ENCODE measurements at places on chromosomes 1 and 21.

- DNase-seq = no peak
Measured at GRCh38 chr21:45403825-45404729, 888 bp upstream of the COL18A1 start.

DNA sequence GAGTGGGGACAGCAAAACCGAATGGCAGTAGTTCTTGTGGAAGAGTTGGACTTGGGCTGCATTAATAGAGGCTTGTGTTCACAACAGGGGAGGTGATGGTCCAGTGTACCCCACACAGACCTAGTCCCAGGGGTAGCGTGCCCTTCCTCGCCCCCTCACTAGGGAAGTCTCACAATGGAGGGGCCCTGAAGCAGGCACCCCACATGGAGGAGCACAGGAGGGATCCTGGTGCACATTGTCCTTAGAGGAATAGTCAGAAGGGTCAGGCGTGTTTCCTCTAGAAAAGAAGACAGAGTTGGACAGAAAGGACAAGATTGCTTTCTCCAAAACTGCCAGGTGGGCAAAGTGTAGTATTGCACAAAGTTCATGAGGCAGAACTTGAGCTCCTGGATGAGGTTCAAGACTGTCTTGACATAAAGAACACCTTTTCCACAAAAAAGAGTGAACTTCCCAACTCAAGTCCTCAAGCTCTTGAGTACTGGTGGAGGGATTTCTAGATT is 23.3 kb downstream of the ETNK2 start:
- no peak for DNase-seq

- DNase-seq = no peak
Measured at GRCh38 chr1:20114021-20114648, 5.2 kb downstream of the PLA2G2D start.

- DNase-seq = no peak
Measured at GRCh38 chr21:45033791-45034555, 40.4 kb upstream of the ADARB1 start.

DNA sequence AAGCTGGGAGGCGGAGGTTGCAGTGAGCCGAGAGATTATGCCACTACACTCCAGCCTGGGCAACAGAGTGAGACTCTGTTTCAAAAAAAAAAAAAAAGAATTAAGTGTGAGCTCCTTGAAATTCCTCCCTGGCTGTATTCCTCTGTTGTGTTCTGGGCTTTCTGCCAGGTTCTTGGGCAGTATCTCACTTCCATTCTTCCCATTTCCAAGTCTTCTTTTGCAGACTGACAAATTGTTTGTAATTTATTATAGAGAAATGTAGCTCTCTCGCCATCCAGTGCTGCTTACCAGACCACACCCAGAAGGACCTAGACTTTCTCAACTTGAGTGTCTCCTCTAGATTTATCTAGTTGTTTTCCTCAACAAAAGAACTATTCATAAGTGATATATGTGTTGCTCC is 105.0 kb upstream of the ADGRL2 start:
- no peak for DNase-seq

- peak; percentile 83 for DNase-seq
Measured at GRCh38 chr1:166040202-166040997, 126.4 kb downstream of the FAM78B start.

- DNase-seq = no peak
Measured at GRCh38 chr1:193762236-193762635, 575.8 kb upstream of the B3GALT2 start.

- no peak for DNase-seq
Measured at GRCh38 chr21:45516671-45517151, 25.5 kb downstream of the SLC19A1 start.
